ENCODE measurements at places on chromosomes 3 and 15.
A peak's percentile ranks its signal among the peaks of the same experiment; 100 is the strongest.

- no peak for DNase-seq
These were observed 82.2 kb downstream of the ITPR1 start for GRCh38 chr3:4575381-4575780.

- no peak for DNase-seq
These were observed 325.0 kb downstream of the RBMS3 start for GRCh38 chr3:29605845-29606244.

DNA sequence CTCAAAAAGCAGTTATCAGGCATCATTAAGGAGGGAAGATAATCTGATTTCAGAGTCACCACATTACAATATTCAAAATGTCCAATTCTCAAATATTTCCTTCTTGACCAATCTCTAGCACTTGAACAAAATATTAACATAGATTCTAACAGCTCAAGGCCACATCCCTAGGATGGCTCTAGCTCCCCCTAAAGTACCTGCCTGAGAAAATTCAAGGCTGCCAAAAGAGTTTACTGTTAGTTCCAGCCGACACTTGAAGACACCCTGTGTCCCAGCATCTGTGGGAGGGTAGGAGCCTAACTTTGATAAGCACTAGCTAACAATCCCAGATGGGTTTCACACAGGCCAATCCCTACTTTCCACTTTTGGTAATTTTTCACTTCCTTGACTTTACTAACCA lies 10.4 kb downstream of the NSMCE3 start:
- no peak for DNase-seq

GRCh38 chr3:81497572-81498251 lies 263.7 kb downstream of the GBE1 start:
- no peak for DNase-seq

- DNase-seq: no peak
These were observed 70.5 kb upstream of the LIPC start for GRCh38 chr15:58361273-58361759.

- DNase-seq: no peak
These were observed 448.6 kb upstream of the RASGRP1 start for GRCh38 chr15:39013262-39013661.

DNA sequence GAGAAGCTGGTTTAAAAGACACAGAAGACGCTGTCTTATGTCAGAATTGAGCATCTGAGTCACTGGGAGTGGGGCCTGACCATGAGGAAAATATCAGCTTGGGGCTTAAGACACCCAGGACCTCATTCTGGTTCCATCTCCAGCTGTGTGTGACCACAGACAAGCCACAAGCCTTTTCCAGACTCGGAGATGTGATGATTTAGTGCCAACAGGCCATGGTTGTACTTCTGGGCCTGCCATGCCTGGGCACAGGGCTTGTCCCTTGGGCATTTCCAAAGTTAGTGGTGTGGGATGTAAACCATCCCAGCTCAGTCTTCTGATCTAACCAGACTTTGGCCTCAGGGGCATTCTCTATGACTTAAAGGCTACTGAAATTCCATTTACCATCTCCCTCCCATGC lies 269.8 kb downstream of the RYR3 start:
- DNase-seq: no peak

GRCh38 chr3:125028657-125029056 lies 27.1 kb downstream of the HEG1 start:
- DNase-seq: no peak

GRCh38 chr3:81154611-81155143 lies 606.8 kb downstream of the GBE1 start:
- DNase-seq: no peak

- DNase-seq: no peak
These were observed 29.3 kb downstream of the EPHA6 start for GRCh38 chr3:96843505-96844203.

DNA sequence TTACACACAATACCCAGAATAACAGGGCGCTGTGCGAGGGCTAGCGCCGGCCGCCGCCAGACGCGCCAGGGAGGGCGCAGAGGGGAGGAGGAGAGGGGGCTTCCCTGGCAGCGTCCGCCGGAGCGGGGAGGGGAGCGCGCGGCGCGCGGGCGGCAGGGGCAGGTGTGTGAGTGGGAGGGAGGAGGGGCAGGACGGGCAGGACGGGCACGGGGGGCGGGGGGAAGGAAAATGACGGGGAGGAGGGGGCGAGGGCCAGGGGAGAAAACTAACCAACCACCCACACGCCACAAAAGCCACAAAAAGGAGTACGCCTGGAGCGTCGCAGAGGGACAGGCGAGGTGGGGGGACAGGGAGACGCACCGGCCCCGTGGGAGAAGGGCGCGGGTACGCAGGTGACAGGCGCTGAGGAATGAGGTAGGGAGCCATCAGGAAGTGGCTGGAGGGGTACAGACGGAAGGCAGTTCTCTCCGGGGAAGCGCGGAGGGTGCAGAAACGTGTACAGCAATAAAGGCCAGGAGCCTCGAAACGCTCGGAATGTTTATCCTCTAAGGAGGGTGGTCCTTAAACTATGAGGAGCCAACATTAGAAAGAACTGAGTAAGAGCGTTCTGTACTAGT lies 610 bp upstream of the SATB1 start:
- peak; percentile 84 for DNase-seq

DNA sequence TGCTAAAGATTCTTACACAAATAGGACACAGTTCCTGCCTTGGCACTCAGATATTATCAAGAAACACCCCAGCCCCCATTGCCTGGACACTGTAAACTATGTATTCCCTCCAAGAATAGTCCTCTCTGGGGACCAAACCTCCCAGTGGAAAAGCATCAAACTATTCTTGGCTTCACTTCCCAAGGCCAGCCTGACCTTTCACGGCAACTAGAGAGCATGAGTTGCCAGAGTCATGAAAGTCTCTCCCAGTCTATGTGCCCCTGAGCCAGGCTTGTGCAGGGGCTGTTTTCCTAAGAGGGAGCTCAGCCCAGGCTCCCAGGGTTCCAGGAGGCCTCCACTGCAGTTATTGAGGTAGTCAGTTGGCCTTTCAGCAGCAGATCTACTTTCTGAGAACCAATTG lies 251.9 kb upstream of the TGFBR2 start:
- DNase-seq: no peak

DNA sequence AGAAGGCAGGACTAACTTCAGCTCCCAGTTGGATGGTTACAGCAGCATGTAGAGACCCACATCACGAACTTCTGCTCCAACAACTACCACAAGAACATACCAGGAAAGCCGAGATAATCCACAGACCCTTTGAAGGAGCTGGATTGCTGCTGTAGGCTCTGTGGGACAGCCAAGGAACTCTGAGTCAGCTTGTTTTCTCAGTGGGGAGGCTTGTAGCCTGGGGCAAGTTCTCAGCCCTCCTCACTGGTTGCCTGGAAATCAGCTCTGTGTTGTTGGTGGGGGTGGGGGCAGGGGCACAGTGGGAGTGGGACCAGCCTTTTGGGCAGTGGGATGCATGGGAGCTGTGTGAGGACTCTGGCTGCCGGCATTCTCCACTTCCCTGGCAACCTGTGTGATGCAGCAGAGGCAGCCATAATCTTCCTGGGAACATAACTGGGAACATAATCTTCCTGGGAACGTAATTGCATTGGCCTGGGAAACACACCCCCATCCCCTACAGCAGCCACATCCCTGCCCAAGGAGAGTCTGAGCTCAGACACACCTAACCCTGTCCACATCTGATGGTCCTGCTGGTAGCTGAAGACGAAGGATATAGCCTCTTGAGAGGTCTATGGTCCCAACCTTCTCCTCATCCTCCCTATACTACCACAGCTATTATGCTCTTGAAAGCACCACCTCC lies 153.1 kb downstream of the PEAK1 start:
- no peak for DNase-seq

DNA sequence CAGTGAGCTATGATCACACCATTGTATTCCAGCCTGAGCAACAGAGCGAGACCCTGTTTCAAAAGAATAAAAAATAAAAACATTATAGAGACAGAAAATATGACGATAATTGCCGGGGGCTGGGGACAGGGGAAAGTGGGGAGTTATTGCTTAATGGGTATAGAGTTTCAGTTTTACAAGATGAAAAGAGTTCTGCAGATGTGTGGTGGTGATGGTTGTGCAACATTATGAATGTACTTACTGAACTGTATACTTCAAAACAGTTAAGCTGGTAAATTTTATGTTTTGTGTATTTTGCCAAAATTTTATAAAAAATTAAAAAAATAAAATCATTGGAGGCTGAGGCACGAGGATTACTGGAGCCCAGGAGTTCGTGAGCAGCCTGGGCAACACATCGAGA lies 24.8 kb upstream of the ZNF774 start:
- no peak for DNase-seq

DNA sequence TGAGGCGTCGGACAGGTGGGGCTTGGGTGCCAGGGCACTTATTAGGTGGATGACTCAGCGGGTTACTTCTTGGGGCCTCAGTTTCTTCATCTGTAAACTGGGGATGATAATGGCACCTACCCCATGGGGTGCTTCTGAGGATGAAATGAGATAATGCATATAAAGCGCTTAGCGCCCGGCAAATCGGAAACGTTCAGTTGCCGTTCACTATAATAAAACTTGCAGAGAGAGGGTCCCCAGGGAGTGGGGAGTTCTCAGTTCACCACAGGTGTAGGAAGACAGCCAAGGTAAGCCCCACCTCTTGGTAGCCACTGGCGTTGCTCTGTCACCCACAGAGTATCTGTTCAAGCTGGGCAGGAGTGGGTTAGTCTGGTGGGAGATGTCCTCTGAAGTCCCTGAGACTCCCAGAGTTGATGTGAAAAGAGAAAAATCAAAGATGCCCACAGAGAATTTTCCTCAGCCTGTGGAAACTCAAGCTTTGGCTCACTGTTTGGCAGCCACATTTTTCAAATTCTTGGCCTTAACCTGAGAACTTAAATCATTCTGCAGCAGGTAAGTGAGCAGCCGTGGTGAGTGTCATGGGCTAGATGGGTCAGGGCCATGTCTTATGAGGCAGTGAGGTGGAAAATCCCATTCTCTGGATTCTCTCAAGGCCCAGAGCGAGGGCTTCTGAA lies 221.5 kb upstream of the BHLHE40 start:
- no peak for DNase-seq

GRCh38 chr3:166445865-166446264 lies 608.6 kb upstream of the BCHE start:
- no peak for DNase-seq

DNA sequence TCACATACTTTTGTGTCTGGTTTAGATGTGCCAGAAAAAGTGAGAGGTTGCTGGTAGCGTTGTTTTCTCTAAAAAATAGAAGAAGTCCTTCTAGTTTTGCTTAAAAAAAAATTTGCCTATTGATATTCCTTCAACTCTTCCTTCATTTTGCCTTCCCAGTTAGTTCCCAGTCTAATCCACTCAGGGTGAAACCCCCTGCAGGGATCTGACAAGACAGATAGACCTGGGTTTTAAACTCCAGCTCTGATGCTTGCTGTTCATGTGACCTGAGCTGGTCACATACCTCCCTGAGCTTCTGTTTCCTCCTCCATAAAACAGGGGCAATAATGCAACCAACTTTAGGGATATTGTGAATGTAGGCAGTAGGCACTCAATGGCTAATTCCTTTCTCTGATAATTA lies 18.6 kb upstream of the KCTD6 start:
- DNase-seq: no peak

DNA sequence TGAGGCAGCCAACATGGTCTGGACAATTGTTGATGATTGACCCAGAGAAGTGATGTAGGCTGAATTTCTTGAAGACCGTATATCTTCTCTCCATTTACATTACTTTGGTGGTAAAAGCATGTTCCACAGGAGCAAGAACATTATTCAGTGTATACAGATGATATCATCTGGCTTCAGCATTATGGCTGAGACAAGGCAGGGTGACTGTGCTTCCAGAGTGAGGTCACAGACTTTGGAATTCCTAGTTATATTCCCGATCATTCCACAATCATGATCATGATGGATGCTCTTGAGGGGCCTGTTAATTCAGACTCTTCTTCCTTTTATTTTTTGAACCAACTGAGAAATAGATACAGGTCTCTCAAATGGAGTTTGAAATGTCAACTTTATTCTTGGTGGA lies 19.0 kb downstream of the PLS1 start:
- DNase-seq: no peak

DNA sequence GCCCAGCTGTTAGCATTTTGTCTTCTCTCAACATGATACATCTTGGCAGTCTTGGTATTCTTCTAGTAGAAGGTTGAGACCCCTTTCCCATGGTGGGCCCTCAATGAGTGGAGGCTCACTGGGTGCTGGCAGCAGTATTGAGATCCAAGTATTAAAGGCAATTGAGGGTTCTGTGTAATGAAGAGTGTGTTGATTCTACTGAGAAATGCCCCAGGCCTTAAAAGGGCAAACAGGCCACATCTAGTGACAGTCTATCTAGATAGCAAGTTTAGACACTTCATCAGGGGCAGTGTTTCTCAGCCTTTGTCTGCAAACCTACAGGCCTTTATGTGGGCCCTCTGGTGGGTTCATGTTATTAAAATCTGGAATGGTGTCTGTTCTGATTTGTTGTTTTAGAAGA lies 9.5 kb downstream of the PPP2R3A start:
- no peak for DNase-seq

GRCh38 chr3:64354221-64354620 lies 129.0 kb upstream of the PRICKLE2 start:
- no peak for DNase-seq

GRCh38 chr3:139327861-139328260 lies 16.0 kb upstream of the MRPS22 start:
- DNase-seq: peak; percentile 18

- DNase-seq: no peak
These were observed 28.0 kb downstream of the PTPN9 start for GRCh38 chr15:75551091-75551490.

GRCh38 chr3:65939801-65940246 lies 98.9 kb downstream of the MAGI1 start:
- no peak for DNase-seq

DNA sequence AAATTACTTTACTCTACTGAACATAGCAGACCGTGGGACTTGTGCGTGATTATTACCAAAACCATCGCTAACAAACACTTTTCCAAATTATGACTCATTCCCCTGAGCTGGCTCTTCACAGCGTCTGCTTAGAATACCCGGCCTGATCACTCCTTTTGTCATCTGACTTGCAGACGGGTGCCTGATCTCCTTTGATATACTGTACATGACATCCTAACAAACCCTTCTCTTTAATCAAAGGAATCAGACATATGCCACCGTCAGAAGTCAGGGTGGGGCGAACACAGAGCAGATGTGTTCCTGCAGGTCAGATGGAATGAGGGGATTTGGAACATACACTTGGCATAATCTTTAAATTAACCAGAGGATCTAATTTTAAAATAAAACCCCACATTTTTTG lies 48.5 kb upstream of the SH3GL3 start:
- DNase-seq: no peak

DNA sequence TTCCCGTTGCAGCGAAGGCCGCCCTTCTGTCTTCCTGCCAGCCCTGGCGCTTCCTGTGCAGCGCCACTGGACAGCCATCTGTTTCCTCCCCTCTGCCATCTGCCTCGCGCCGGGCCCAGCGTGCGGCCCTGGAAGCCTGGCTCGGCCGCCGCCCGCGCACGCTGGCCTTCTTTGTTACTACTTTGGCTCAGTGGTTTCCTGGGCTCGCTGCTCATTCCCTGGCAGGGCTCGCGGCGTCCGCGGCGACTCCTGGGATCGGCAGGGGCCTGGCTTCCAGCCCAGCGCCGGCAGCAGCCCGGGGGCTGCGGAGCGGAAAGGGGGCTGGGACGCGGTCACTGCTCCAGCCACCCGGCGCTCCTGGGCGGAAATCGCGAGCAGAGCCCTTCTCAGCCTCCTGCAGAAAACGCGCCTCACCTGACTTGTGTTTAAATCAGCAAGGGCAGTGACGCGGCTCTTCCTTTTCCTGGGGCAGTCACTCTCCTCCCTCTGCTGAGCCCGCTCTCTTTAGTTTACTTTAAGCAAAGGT lies 10.0 kb downstream of the CMTM7 start:
- DNase-seq: peak; percentile 78

- no peak for DNase-seq
These were observed 84.8 kb upstream of the IQSEC1 start for GRCh38 chr3:13157986-13158385.

GRCh38 chr15:34973512-34973911 lies 4.0 kb upstream of the AQR start:
- no peak for DNase-seq
